ENCODE measurements at places on chromosomes 7 and 10.

- DNase-seq, result no peak
Measured at GRCh38 chr7:112162784-112163506, 43.3 kb downstream of the DOCK4 start.

DNA sequence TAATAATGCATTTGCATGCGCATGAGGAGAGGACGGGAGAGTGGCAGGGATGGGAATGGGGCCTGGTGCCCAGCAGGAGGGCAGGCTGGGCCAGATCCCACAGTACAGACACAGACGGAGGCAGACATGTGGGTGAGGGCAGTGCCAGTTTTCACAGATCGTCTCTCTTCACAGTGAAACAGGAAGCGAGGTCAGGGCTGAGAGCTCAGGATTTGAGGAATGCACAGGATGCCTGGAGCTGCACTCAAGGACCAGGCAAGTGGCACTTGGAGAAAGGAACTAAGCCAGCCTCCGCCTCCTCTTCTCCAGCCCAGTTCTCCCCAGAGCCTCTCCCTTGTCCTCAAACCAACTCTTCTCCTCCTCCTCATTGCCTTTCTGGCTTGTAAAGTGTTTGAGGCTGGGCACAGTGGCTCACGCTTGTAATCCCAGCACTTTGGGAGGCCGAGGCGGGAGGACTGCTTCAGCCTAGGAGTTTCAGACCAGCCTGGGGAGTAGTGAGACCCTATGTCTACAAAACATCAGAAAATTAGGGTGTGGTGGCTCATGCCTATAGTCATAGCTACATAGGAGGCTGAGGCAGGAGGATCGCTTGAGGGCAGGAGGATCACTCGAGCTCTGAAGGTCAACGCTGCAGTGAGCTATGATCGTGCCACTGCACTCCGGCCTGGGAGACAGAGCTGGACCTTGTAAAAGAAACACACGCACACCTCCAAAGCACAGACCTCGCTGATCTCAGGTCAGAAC, 115.2 kb downstream of the HIP1 start:
- DNase-seq, result no peak

DNA sequence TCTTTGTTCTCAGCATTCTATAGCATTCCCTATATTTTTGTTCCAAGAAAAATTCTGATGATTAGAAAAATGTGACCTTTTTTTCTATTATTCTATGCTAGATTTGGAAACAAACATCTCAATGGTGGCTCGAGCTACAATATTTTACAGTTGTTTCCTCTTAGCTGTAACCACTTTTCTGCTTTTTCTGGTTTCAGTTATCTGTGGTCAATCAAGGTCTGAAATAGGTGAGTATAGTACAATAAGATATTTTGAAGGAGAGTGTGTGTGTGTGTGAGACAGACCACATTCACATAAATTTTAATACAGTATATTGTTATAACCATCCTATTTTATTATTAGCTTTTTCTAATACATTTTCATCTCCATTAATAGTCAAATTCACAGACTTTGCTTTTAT, 564.5 kb upstream of the GHITM start:
- DNase-seq, result no peak

DNA sequence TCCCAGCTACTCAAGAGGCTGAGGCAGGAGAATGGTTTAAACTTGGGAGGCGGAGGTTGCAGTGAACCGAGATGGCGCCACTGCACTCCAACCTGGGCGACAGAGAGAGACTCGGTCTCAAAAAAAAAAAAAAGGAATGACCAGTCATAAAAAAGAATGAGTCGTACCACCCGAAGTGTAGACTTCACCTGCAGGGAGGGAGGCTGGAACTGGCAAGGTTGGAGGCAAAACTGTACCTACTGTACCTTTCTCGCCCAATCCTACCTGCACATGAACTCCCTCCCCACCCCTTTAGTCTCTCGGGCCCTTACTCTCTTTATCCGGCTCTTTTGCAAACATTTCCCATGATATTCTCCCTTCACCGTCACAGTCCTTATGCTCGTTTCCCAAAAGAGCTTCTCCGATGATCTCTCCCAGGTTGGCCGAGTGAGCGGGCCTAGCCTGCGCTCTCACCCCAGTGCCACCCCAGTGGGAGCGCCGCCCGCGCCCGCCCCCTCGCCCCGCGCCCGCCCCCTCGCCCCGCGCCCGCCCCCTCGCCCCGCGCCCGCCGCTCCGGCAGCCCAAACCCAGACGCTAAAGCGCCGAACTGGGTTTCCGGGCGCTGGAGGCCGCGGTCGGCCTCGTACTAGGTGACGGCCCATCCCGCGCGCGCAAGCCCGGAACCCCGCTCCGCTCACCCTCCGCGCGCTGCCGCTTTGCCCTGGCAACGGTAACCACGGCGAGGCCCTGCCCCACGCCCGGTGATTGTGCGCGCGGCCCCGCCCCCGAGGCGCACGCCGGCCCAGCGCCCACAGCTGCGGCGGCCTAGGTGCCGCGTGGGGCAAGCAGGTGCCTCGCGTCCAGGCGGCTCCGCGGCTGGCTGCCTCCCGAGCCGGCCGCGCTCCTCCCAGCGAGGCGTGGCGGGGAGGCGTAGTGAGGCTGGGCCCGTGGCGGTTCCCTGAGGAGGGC, at the start of gene SMKR1:
TSS of gene SMKR1 (plus strand) at position 772 of the 948 bp plus-strand sequence. CDS start 294 bp downstream, outside the sequence.
- DNase-seq, result peak; percentile 76

DNA sequence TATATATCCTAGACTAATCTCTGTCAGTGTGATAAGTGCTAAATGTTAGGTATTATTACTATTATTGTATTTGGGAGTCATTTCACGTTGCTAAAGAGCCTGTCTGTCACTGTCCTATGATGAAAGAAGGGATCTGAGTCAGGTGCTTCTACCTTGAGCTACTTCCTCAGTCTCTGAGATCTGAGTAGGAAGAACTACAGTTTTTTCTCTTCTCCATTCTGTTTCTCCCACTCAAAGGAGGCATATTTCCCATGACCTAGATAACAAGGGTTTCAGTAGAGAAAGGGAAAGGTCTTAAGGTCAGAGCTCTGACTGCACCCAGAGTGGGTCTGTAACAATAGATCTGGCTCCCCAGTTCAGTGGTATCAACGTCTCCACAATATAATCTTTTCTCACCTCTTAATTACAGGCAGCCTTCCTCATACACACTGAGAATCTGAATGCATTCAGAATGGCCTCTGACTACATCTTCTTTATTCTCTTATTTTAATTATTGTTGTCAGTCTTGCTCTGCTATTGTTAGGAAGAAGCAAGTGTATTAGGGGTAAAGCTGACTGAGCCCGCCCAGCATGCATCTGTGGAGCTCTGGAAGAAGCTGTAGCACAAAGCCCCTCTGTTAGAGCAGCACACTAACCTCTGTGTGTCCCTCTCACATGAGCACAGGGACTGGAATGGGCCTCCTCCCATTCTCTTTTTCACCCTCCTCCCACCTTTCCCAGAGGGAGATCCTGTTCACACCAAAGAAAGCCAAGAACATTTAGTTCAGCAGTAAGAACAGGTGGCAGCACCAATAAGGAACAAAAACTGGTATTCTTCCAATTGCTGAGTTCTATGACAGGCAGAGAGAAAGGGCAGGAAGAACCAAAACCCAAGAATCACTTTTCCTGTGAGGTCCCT, 38.1 kb downstream of the USP54 start:
- no peak for DNase-seq

- DNase-seq, result no peak
Measured at GRCh38 chr7:92809397-92809759, 27.0 kb downstream of the CDK6 start.

- no peak for DNase-seq
Measured at GRCh38 chr7:90701021-90701420, 104.9 kb downstream of the CDK14 start.

DNA sequence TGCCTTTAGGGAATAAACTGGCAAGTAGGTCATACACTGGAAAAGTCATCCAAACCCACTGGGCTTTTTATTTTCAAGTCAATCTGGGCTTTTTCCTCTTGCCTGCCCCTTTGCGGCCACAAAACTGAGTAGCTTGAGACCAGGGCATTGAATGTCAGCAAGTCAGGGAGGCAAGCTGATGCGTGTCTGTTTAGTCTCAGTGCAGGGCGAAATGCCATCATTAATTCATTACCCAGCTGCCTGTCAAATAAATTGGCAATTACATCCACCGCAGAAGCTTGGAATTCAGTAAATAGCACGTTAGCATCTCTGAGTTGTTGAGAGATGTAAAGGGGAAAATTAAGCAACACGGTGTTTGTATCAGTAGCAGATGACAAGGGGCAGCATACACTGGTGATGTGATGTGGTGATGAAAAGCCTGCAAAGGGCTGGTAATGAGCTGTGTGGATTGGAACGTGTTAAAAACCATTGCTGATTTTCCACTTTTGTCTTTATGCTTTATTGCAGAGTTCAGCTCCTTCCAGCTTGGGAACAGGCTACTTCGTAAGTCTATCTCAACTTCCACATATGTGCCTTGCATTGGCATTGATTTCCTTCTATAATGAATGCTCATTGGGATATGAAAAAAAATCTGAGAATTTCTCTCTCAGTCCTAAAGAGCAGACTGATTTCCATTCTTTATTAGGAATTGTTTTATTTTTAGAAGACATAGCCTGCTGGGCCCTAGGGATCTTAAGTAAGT, 535.9 kb downstream of the AUTS2 start:
- DNase-seq, result no peak

- no peak for DNase-seq
Measured at GRCh38 chr7:32507414-32507813, 12.1 kb downstream of the AVL9 start.

DNA sequence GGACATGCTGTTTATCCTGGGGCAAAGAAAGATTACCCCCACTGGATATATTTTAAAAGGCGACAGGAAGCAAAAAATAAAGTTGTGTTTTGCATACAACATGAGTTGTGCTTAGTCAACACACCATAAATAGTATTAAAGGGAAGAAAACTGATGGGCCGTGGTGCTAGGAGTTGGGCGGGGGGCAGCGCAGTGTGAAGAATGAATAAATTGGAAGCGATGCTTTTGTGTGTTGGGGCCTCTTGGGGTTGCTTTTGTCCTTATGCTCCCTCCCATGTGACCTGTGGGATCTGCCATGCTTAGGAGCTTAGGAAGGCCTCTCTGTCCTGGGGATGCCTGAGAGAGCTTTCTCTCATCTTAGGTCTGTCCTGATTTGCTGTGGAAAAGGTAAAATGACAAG, 35.0 kb upstream of the AGR3 start:
- DNase-seq, result no peak

GRCh38 chr10:60757420-60757895, 20.8 kb upstream of the CDK1 start:
- DNase-seq, result peak; percentile 45

- no peak for DNase-seq
Measured at GRCh38 chr10:102280397-102281101, 35.2 kb downstream of the GBF1 start.

- DNase-seq, result no peak
Measured at GRCh38 chr10:31596765-31597164, 277.7 kb downstream of the ZEB1 start.

GRCh38 chr10:70317943-70318318, 34.1 kb upstream of the NPFFR1 start:
- no peak for DNase-seq

- DNase-seq, result no peak
Measured at GRCh38 chr10:3002304-3002703, 65.0 kb upstream of the PFKP start.

GRCh38 chr7:26841003-26841739, 23.2 kb downstream of the SKAP2 start:
- no peak for DNase-seq

DNA sequence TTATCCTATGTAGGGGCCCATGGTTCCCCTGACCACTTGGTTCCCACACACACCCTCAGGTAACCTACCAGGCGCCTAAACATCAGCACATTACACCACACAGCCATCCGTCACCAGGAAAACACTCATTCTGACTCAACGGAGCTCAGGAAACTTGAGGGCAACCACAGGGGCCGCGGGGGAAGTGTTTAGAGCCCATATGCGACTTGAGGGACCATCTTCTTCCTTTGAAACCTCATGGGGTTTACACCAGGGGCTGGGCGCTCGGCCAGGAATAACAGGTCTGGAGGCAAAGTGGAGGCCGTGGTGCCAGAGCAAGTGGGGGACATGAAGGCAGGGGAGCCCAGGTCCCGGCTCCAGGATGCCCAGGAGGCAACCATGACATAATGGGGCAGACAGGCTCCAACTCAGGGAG, 1.5 kb downstream of the STX1A start:
- peak; percentile 23 for DNase-seq

GRCh38 chr10:93096901-93097300, 23.2 kb downstream of the CYP26A1 start:
- DNase-seq, result peak; percentile 40
